Fibroblast of pulmonary artery (primary cell): ENCODE measurements at places on chromosomes 1 and 21.

GRCh38 chr21:24045775-24046215 lies 1561.5 kb downstream of the MRPL39 start:
- peak; percentile 99 for DNase-seq

GRCh38 chr1:165441166-165441880 lies 3.6 kb downstream of the RXRG start:
- DNase-seq, result no peak

DNA sequence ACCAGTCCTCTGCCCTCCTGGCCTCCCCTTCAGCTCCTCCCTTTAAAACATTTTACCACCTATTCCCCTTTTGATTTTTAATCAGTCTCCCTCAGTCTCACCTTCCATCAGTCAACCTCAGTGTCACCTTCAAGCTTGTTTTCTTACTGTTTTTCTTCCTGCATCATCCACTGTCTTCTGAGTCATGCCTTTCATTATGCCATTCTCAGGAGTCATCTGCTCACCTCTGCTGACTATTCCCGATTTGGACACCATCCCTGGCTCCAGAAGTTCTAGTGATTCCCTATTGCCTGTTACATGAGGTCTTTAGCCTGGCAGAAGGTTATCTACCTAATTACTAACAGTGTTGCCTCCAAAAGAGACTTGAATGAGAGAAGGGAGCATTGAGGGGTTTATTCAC lies 23.9 kb downstream of the NFASC start:
- no peak for DNase-seq

GRCh38 chr1:206739411-206740076 lies 31.0 kb upstream of the IL19 start:
- DNase-seq, result no peak

DNA sequence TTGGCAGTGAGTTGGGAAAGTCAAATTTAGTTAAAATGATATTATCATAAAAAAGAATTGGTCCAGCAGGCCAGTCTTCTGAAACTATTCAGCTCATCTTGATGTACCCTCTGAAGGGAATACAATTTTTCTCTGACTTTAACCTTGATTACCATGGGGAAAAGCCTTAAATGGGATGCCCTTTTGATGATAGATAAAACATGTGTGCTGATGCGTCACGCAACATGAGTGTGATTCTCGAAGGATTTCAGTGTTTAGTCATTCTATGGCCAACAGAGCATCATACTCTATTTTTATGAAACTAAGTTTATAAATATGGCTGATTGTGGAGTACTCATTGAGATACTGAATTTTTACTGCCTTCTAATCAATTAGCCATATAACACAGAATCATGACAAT lies 171.5 kb downstream of the ZNF281 start:
- DNase-seq, result no peak
